ENCODE measurements at places on chromosomes 3 and 15. TPM values are rescaled to one million over a fixed set of nuclear protein-coding genes. Genes with fewer than 3 reads are reported as not detected.

Gene PLA2G4E
- not detected for total RNA-seq

Gene UBA7
- 41.6 TPM for total RNA-seq

Gene PLIN1
- 4.6 TPM for total RNA-seq

Gene DOCK3
- total RNA-seq = 0.17 TPM

Gene PRICKLE2
- total RNA-seq = 27.3 TPM

Gene ADIPOQ
- not detected for total RNA-seq

Gene GABRR3
- total RNA-seq = not detected

Gene KIF23
- 0.60 TPM for total RNA-seq

Gene CDAN1
- 18.0 TPM for total RNA-seq

Gene MCCC1
- 24.0 TPM for total RNA-seq

Gene EAF2
- total RNA-seq = 3.7 TPM

Gene FBXW12
- total RNA-seq = not detected

Gene KPNA4
- total RNA-seq = 16.2 TPM

Gene IL12A
- 0.50 TPM for total RNA-seq

Gene CCR3
- not detected for total RNA-seq

Gene APOD
- 101 TPM for total RNA-seq

Gene LSAMP
- 5.4 TPM for total RNA-seq

Gene SKOR1
- total RNA-seq = 0.96 TPM

Gene RBP2
- total RNA-seq = not detected

Gene DGKG
- total RNA-seq = 4.1 TPM

Gene CCDC39
- 0.72 TPM for total RNA-seq

Gene CMTM8
- 1.2 TPM for total RNA-seq

Gene IMPG2
- total RNA-seq = 0.38 TPM

Gene PRR20G
- not detected for total RNA-seq

Gene GOLGA8Q
- total RNA-seq = 5.1 TPM

Gene XYLB
- total RNA-seq = 5.9 TPM

Gene GPR171
- 0.46 TPM for total RNA-seq

Gene PRRT3
- total RNA-seq = 3.5 TPM

Gene HYAL1
- total RNA-seq = 4.4 TPM

Gene ROPN1B
- total RNA-seq = not detected

Gene CAV3
- total RNA-seq = not detected

Gene TRPC1
- total RNA-seq = 20.2 TPM

Gene ONECUT1
- total RNA-seq = not detected

Measured in ovary (tissue), 10 donors.